ENCODE measurements at places on chromosomes 16 and 17.

GRCh38 chr16:57289391-57290257 lies 5.2 kb upstream of the PLLP start:
- no peak for DNase-seq

GRCh38 chr16:27232061-27232900 lies 29.0 kb downstream of the KDM8 start:
- DNase-seq = no peak

DNA sequence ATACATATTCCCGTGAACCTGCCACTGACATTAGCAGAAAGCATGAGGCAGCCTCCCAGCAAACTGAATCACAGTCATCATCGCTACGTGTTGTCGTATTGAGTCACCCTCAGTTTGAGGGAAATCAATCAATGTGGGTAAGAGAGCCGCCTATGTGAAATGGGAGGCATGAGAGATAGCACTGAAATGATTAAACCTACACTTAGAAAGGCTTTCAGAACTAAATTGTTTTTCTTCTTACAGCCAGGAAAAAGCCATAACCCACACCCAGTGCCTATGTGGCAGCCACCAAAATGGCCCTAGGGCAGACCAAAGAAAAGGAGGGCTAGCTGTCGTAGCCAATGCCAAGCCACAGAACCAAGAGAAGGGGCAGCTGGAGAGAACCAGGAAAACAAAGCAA lies 90.5 kb downstream of the ADAMTS18 start:
- no peak for DNase-seq

DNA sequence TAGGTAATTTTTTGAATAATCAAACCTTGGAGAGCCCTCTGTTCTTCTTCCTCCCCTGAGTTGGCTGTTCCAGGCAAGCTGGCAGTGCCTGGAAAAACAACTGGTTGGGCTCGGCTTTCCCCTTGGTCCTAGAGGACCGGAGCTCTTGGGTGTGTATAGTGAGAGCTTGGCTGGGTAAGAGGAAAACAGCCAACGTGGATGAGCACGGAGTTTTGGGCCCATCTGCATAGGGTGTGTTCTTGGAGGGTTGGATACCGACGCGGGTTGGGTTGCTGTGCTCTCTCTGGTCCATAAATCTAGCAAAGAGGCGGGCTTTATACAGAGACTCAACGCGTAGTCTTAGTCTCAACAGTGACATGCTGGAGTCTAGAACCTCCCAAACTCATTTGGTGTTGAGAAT lies 23.2 kb downstream of the ITGB3 start:
- no peak for DNase-seq

- DNase-seq = no peak
These were observed at the start of gene EVI2B for GRCh38 chr17:31313982-31314781. Gene EVI2B, minus strand, starts transcription at chr17:31314054. Its CDS starts 8,445 bp downstream, at chr17:31305609.

DNA sequence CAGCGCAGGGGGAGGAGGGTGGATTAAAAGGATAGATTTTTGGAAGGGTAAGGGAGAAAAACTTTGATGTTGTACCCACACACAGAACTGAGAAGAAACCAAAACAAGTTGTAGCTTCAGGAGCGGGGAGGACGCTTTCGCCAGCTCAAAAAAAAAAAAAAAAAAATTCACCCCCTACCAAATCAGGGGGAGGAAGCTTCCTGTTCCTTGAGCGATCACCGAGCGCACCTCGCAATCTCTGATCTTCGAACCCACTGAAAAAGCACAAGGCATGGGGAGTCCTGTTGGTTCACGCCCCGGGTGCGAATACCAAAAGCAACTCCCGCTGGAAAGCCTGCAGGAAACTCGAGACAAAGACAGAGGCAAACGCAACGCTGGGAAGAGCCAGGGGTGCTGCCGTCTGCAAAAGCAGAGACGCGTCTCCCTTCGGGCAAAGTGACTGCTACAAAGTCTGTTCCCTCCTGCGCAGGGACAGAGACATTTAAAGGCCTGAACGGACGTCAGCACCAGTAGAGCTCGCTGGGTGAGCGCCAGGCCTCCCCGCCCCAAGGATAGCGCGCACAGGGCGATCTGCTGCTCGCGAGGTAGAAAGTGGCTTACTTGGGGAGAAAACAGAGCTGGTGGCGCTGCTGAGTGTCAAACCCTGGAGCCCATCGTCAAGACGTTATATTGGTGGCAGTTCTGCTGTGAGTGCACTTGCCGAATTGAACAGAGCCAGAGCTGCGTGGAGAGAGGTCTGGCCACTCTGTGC lies 190.4 kb downstream of the USP22 start:
- DNase-seq = no peak

DNA sequence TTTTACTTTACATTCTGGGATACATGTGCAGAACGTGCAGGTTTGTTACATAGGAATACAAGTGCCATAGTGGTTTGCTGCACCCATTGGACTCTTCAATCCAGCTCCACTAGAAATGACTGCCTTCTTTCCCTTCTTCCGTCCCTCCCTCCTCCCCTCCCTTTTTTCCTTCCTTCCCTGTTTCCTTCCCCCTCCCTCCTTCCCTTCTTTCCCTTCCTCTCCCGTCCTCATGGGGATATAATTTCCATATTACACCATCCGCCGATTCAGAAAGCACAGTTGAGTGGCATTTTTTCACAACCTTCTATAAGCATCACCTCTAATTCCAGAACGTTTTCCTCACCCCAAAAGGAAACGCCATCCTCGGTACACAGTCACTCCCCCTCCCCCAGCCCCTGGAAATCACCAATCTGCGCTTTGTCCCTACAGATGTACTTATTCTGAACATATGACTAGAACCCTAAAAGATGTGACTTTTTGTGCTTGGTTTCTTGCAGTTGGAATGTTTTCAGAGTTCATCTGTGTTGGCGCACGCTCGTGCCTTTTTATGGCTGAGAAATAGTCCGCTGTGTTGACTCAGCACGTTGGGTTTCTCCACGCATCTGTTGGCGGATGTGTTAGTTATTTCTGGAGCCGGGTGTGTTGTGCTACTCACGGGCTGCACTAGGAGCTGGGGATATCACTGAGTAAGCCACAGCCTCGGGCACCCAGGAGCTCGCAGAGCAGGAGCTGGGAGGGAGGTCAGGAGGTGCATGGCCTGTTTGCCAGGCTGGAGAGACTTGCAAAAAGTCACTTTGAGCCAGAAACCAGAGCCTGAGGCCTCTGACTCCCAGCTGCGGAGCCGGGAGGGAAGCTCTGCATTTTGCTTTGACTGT lies 336.4 kb downstream of the SEC14L1 start:
- no peak for DNase-seq

GRCh38 chr16:68973611-68974120 lies 130.3 kb downstream of the TANGO6 start:
- no peak for DNase-seq

GRCh38 chr16:15949210-15950160 lies at the start of gene ABCC1:
Gene ABCC1, plus strand, starts transcription at chr16:15949616. Its CDS starts 136 bp downstream, at chr16:15949752.
- no peak for DNase-seq

DNA sequence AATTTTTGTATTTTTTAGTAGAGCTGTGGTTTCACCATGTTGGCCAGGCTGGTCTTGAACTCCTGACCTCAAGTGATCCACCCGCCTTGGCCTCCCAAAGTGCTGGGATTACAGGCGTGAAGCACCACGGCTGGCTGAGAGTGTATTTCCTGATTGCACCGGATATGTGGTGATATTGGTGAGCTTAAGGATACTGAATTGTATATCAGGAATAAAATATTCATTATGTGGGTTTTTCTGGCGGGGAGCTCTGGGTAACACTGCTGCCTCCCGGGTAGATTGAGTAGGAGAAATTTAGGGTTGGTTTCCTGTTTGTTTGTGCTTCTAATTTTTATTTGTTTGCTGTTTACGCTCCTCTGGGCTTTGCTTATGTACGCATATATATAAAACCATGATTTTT lies 7.7 kb upstream of the TMEM98 start:
- DNase-seq = no peak

DNA sequence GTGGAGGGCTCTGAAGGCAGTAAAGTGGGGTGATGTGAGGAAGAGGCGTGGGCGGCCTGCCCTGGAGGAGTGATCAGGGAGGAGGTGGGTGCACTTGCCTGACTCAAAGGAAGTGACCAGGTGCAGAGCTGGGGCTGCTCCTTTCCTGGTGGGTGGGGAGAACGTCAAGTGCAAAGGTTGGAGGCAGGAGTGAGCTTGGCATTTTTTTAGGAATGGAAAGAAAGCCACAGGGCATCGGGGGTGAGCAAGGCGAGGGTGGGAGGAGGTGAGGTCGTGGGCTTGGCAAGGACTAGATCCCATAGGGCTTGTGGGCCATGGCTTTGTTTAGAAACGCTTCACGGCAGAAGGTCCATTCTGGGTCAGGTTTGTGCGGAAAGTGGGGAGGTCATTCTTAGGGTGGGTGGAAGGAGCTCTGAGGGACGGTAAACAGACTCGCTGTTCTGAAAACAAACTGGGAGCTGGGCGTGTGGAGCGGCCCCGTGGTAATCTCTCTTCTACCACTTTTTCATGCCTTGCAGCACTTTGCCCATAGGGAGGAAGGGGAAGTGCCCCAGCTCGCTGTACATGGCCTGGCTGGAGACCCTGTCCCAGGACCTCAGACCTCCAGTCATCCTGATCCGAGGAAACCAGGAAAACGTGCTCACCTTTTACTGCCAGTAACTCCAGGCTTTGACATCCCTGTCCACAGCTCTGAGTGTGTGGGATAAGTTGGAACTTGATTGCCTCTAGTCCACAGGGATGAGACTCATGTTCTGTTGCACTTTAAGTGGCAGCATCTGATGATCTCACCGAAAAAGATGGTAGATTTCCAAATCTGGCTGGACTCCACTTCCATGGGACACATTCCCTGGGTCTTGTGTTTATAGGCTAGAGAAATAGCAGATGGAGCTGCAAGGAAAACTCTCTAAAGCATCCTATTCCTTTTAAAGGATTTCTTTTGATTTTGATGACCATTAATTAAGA lies 18.9 kb upstream of the HERPUD1 start:
- no peak for DNase-seq

DNA sequence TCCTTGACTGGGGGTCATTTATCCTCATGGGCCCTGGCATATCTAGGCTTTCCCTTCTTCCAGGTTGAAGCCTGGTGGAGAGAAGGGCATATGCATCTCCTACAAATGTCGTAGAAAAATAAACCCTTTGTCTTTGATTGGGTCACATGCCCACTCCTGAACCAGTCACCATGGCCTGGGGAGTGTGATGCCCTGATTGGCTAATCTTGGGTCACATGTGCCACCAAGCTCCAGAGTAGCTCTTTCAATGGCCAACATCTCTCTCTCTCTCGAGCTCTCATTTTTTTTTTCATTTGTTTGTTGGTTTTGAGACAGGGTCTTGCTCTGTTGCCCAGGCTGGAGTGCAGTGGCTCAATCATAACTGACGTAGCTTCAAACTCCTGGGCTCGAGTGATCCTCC lies 5.6 kb upstream of the XPO6 start:
- no peak for DNase-seq

DNA sequence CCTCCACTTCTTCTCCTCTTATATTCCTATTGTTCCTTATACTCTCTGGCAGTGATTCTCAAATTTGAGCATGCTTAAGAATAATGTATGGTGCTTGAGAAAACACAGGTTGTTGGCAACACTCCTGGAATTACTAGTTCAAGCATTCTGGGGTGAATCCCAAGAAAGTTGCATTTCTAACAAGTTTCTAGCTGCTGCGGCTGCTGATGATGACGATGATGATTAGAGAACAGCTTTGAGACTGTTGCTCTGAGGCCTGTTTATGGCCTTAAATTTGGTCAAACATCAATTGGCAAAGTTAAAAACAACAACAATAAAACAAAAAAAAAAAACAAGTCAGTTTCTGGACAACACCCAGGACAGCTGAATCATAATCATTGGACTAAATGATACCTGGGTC lies 961.9 kb downstream of the CDH11 start:
- no peak for DNase-seq

- no peak for DNase-seq
These were observed 3.3 kb downstream of the PGAP3 start for GRCh38 chr17:39684369-39685192.

DNA sequence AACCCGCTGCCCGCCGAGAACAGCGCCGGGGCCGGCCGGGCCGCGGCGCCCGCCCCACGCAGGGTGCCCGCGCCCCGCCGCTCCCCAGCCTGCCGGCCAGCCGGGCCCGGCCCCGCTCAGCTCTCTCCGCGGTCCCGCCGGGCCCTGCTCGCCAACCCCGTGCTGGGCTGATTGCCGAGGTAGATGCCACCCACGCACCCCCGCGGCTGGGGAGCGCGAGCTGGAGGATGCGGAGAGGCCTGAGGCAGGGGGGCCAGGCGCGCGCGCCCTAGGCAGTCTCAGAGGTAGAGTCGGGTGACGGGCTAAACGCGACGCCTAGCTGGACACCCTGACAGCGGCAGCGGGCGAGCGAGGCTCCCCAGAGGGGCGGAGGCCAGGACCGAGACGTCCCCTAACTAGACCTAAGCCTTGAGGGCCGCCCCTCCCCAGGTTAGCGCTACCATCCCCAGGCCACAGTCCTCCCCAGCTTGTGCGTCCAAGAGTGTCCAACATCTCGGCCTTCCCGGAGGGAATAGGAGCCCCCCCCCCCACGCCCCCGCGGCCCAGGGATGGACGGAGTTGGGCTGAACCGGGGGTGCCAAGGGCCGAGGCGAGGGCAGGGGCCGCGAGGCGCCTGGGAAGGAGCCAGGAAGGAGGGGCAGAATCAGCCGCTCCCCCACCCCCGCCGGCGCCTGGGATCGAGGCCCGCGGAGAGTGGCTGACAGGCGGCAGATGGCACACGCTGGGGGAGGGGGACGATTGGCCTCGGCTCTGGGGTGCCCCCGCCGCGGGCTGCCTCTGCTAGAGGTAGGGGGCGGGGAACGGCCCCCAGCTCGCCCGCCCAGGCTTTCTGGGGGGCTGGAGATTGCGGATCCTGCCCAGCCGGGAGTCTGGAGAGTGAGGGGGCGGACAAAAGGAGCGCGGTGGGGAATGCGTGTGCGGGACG lies 2.5 kb upstream of the ZNF423 start:
- no peak for DNase-seq

- no peak for DNase-seq
These were observed 186.4 kb downstream of the BCAS3 start for GRCh38 chr17:60863892-60864707.

DNA sequence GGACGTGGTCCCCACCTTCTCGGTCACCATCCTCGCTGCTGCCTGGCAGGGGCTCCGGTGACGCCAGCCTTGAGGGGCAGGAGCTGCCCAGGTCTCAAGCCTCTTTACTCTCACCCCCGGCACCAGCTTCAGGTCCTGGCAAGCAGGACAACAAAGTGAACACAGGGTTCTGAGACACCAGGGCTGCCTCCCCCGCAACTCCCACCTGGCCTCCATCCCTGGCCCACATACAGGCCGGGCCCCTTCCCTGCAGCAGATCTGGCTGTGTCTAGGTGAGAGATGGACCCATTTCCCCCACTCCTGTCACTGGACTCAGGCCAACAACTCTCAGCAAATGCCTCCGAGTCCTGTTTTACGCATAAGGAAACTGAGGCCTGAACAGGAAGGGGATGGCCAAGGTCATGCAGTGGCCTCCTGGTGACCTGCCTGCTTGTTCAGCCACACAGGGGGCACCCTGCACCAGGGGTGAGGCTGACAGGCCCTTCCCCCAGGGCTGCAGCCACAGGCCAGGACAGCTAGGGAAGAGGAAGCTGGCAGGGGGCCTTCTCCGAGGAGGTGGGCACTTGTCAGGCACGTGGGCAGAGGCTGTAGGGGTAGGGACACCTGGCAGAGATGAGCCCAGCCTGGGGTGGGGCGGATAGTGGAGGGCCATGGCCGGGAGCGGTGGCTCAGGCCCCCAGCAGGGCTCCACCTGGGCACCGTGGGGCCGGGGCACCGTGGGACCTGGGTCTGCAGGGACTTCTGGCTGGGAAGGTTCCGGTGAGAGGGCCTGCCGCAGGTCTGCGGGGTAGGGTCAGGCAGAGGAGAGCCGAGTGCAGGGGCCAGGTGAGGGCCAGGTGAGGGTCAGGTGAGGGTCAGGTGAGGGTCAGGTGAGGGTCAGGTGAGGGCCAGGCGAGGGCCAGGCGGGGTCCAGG lies 46.7 kb upstream of the PVALEF start:
- no peak for DNase-seq

Measured in left renal pelvis (tissue), 4 donors.